ENCODE measurements at places on chromosomes 7 and 10. TPM values are rescaled to one million over a fixed set of nuclear protein-coding genes. Genes with fewer than 3 reads are reported as not detected.
A peak's percentile ranks its signal among the peaks of the same experiment; 100 is the strongest.

Gene GRM3
- polyA plus RNA-seq: not detected

Gene MUC12
- 4.1 TPM for polyA plus RNA-seq

Gene MSMB
- polyA plus RNA-seq: not detected

Gene GBF1
- polyA plus RNA-seq: 40.1 TPM

Gene PNLIPRP1
- polyA plus RNA-seq: not detected

- no peak for DNase-seq
Measured at GRCh38 chr10:88616250-88616977, 29.9 kb downstream of the LIPJ start.

GRCh38 chr10:119501690-119502089 is 40.8 kb downstream of the RGS10 start:
- DNase-seq: no peak

GRCh38 chr7:539731-540411 is 20.2 kb upstream of the PDGFA start:
- DNase-seq: peak; percentile 49

GRCh38 chr10:16437540-16437894 is 707 bp downstream of the PTER start:
- DNase-seq: no peak

DNA sequence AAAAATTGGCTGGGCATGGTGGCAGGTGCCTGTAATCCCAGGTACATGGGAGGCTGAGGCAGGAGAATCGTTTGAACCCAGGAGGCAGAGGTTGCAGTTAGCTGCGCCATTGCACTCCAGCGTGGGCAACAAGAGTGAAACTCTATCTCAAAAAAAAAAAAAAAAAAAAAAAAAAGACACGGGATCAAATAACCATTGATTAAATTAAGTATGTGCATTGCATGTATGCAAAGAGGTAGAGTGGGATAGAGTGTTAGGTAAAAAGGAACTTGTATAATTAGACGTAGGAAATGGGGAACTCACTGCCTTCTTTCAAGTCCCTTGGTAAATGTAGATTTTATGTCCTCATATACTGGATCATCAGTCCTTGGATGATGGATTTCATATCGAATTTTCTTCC is 13.1 kb downstream of the VCL start:
- no peak for DNase-seq

GRCh38 chr7:98956937-98957336 is 78.6 kb downstream of the TRRAP start:
- no peak for DNase-seq

GRCh38 chr10:58086763-58087150 is 180.9 kb downstream of the IPMK start:
- DNase-seq: no peak

GRCh38 chr10:113663908-113664307 is at the start of gene NRAP:
Gene NRAP (minus strand): TSS chr10:113664041. CDS start chr10:113663882, 159 bp downstream.
- no peak for DNase-seq

DNA sequence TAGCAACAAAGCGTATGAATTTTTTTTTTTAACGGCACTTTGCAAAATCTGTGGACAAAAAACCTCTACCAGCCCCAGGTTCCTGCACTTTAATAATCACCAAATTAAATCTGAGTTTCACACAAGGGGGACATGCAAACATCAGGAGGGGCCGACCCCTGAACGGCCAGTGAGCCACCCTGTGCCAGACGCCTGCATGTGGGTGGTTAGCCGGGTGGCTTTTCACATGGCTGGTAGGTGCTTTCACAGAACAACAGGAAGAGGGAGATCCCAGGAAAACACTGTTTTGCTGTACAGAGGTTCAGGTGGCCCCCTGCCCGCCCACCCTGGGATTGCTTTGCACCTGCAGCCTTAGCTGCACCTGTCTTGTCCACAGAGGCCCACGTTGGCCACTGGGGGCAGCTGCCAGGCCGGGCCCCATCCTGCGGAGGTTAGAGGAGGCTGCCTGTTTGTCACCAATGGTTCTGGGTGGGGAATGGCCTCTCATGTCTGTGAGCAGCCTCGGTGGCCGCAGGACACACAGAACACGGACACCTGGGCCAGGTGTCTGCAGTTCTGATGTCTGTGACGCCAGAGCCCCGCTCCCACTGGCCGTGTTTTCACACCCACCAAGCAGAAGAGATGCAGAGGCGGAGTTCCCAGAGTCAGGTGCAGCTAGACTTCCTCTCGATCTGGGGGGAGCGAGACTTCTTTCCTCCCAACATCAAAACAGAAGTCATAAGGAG is 107.7 kb downstream of the FAM53B start:
- DNase-seq: no peak

DNA sequence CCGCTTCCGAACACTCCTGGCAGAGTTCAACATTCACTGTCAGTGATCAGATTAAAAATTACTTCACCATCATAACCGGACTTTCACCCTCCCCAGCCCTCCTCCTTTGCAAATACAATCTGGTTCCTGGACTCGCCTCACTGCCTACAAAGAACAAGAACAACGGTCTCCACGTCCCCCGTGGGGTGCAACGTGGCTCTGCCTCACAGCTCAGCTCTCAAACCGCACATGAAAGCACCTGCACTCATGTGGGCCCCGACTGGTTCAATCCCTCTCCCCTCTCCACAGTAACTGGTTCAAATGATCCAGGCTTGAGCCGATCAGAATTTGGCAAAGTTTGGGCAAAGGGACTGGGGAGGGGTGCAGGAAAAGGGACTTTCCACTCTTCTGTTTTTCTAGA is 21.0 kb downstream of the ASB13 start:
- no peak for DNase-seq

DNA sequence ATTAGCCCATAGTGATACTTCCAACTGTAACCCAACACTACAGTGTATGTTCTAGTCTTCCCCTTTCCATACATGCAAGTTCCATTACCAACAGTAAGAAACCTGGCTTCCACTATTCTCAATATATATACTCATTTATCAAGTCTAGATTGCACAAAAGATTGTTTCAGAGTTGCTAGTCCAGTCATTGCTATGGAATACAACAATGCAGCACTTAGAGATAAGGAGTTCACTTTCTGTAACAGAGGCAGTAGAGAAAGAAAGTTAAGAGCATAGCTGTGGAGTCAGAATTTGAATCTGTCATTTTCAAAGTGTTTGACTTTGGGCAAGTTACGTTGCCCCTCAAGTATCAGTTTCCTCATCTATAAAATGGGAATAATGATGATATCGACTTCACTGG is 90.1 kb downstream of the RTKN2 start:
- DNase-seq: peak; percentile 63

GRCh38 chr7:87598234-87599009 is 2.3 kb downstream of the ABCB1 start:
- no peak for DNase-seq

DNA sequence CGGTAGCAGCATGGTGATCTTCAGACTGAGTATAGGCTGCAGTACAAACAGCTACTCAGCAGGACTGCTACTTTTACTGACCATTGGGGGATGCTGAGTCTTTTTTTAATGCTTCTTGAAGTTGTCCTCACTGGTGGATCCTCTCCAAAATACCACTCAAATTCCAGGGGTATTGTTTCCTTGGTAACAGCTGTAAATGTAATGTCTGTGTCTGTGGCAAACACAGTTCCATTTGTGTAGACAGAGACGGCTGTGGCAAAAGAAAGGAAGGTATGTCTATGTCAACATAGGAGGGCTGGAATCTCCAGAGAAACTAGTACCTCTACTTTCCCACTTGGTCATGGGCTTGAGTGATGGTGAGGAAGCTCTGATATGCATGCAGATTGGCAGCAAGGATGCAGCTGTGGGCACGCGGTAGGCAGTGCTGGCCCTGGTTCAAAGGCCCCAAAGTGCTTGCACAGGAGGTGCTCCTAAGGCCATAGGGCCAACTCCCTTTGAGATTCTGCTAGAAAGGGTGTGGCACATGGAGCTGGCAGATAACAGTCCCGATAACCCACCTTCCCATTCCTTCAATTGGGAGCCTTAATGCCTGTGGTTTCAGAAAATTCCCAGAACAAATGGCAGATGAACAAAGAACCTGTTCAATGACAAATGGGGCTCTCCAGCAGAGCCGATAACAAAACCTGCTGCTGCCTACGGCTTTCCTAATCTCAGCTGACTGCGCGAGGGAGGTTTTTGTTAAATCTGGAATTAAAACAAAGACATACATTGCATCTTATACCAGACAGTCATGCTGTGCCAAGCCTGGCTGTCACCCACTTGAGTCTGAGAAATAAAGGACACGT is 43.0 kb downstream of the PKD1L1 start:
- no peak for DNase-seq

DNA sequence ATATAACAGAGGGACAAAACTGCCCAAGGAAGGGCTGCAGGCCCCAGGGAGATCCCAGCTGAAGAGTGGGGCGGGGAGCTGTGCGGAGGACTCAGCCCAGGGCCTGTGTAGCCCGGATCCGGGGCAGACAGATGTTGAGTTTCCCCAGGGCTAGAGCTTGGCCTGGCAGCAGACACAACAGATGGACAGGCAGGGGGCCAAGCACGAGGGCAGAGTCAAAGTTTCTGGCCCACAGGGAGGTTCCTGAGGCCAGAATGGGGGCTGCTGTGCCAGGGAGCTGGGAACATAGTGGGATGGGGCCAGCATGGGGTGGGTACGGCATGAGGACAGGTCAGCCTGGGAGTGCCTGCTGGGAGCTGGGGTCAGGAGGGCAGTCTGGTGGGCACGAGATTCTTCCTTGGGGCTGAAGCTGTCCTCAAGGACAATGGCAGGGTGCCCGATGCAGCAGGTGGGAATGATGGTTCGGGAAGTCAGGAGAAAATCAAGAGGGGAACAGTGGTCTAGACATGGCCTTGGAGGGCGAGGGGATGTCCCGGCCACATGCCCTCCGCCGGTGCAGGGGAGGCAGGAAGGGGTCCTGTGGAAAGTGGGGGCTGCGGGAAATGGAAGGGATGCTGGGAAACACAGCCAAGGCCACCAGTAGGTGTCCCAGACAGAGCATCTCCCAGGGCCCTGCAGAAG is 519.1 kb upstream of the FOXK1 start:
- DNase-seq: no peak

DNA sequence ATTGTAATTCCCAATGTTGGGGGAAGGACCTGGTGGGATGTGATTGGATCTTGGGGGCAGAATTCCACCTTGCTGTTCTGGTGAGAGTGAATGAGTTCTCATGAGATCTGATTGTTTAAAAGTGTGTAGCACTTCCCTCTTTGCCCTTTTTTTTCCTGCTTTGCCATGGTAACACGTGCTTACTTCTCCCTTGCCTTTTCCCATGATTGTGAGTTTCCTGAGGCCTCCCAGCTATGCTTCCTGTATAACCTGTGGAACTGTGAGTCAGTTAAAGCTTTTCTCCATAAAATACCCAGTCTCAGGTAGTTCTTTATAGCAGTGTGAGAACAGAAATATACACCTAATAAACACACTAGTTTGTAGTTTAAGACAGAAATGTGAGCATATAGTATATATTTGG is 166.8 kb upstream of the MAGI2 start:
- no peak for DNase-seq

- no peak for DNase-seq
Measured at GRCh38 chr10:28913436-28914237, 236.3 kb downstream of the BAMBI start.

Data from IMR-90 (cell line).